Spinal cord (tissue), 10 donors: ENCODE measurements at places on chromosomes 2 and 18. TPM values are rescaled to one million over a fixed set of nuclear protein-coding genes. Genes with fewer than 3 reads are reported as not detected.

Gene LRRC30
- not detected for total RNA-seq

Gene TRIB2
- 173 TPM for total RNA-seq

Gene DNAJC5G
- 0.22 TPM for total RNA-seq

Gene KCNG2
- 1.4 TPM for total RNA-seq

Gene HMSD
- 0.79 TPM for total RNA-seq

- H3K4me1 ChIP-seq = peaks cover 6% of the 10 kb centered on the region
- H3K27me3 ChIP-seq = no peaks in the 10 kb centered on the region
Measured at GRCh38 chr18:6557057-6557769, 142.5 kb upstream of the L3MBTL4 start.

- no peak for DNase-seq
- H3K4me3 ChIP-seq = no peak overlapping the region
- peak overlapping the region; percentile 36 for H3K27ac ChIP-seq
- H3K4me1 ChIP-seq = no peaks in the 10 kb centered on the region
Measured at GRCh38 chr2:225766431-225766830, 366.9 kb downstream of the NYAP2 start.

- no peaks in the 10 kb centered on the region for H3K4me1 ChIP-seq
- H3K36me3 ChIP-seq = no peaks in the 10 kb centered on the region
- no peak overlapping the region for H3K27ac ChIP-seq
- H3K4me3 ChIP-seq = no peak overlapping the region
Measured at GRCh38 chr2:42116195-42117181, 52.7 kb upstream of the EML4 start.

- H3K27ac ChIP-seq = peak overlapping the region; percentile 36
- H3K36me3 ChIP-seq = peaks cover 3% of the 10 kb centered on the region
- H3K4me3 ChIP-seq = peak overlapping the region; percentile 63
Measured at GRCh38 chr2:241272303-241273209, 42.9 kb downstream of the HDLBP start.
